NCI-H460 (cell line): ENCODE measurements at places on chromosomes 3 and 15. TPM values are rescaled to one million over a fixed set of nuclear protein-coding genes. Genes with fewer than 3 reads are reported as not detected.
A peak's percentile ranks its signal among the peaks of the same experiment; 100 is the strongest.

GRCh38 chr15:101103598-101103997 is 148.2 kb downstream of the CHSY1 start:
- DNase-seq = no peak

DNA sequence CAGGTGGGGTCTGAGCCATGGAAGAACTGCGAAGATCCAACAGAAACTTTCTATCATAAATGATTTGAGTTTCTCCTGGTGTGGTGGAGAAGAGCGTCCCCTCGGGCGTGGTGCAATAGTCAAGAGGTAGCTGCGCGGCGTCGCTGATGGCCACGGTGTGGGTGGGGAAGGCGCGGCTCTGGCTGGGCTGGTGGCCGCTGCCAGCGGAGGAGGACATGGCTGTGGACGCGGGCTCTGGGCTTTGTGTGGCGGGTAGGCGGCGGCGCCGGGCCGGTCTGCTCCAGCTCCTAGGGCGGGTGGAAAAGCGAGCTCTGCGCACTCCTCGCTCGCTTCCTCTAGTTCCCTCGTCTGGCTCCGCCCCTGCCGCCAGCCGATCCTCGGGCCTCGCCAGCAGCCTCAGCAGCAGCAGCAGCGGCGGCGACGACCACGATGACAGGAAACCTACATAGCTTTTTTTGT is 5.9 kb downstream of the STARD9 start:
- DNase-seq = peak; percentile 60

The GPR156 gene
- 0.35 and 0.40 TPM in 2 replicates for total RNA-seq

The SST gene
- not detected in 2 replicates for total RNA-seq

The SEMA5B gene
- 0.07 TPM in 1 of 2 replicates, not detected in the other for total RNA-seq

GRCh38 chr3:19473971-19474580 is 325.8 kb downstream of the KCNH8 start:
- DNase-seq = no peak

DNA sequence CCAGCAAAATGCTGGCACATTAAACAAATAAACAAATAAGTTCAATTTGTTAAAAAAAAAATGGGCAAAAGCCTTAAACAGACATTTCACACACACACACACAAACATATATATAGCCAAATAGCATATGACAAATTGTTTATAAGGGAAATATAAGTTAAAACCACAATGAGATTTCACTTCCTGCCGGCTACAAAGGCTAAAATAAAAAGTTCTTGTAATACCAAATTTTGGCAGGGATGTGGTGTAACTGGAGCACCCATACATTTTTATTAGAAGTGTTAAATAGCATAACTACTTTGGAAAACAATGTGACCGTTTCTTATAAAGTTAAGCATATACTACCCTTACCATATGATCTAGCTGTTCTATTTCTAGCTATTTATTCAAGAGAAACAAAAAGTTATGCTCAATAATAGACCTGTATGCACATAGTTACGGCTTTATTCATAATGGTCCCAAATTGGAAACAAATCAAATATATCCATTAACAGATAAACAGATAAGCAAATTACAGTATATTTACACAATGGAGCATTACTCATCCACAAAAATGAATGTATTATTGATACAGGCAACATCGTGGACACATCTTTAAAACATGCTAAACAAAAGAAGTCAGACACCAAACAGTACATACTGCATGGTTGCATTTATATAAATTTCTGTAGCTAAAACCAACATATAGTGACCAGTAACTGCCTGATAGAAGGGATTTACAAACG is 93.9 kb downstream of the EOMES start:
- DNase-seq = no peak

The GALNT15 gene
- 0.07 and 0.09 TPM in 2 replicates for total RNA-seq

DNA sequence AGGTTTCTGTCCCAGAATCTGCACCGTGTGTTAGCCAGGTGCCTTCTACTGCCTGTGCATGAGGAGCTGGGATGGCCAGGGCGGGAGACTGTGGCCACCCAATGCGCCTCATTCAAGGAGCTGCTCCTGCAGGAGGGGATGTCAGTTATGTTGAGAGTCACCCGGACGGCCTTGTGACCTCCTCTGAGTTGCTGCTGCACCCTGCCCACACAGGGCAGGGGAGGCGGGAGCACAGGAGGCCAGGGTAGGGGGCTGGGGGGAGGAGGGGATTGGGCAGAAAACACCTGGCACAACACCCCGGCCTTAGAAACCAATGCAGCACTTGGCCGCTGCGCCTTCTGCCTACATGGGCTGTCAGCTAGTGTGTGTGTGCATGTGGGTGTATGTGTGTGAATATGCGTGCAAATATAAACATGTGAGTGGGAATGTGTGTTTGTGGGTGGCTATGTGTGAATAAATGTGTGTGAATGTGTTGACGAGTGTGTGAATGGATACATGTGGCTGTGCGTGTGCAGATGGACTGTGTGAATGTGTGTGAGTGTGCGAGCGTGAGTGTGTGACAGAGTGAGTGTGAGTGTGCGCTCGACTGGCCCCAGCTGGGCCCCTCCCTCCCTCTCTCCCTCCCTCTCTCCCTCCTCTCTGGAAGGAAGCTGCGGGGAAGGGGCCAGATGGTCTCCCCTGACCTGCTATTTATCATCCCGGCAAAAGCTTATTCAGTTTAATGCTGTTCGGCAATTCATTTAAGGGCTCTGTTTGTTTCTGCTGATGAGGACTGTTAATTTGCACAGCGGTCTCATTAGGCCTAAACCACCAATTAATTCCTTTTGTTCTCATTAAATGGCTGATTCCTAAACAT is 106.9 kb downstream of the TLE3 start:
- DNase-seq = no peak

- DNase-seq = no peak
These were observed 152.2 kb downstream of the NR2E3 start for GRCh38 chr15:71962537-71962936.

- DNase-seq = no peak
These were observed 70.1 kb downstream of the HERC1 start for GRCh38 chr15:63763476-63764123.

GRCh38 chr15:51709031-51709430 is 27.7 kb downstream of the SCG3 start:
- DNase-seq = no peak

The RFX7 gene
- total RNA-seq = 5.7 and 6.4 TPM in 2 replicates

GRCh38 chr3:41742121-41742520 is 219.8 kb downstream of the ULK4 start:
- DNase-seq = no peak

GRCh38 chr3:154111365-154111935 is 9.7 kb upstream of the ARHGEF26 start:
- DNase-seq = no peak

- DNase-seq = no peak
These were observed 141.7 kb downstream of the MEIS2 start for GRCh38 chr15:36958606-36959005.

The CCR9 gene
- not detected in 2 replicates for total RNA-seq

The PLA2G4D gene
- total RNA-seq = not detected in 2 replicates

DNA sequence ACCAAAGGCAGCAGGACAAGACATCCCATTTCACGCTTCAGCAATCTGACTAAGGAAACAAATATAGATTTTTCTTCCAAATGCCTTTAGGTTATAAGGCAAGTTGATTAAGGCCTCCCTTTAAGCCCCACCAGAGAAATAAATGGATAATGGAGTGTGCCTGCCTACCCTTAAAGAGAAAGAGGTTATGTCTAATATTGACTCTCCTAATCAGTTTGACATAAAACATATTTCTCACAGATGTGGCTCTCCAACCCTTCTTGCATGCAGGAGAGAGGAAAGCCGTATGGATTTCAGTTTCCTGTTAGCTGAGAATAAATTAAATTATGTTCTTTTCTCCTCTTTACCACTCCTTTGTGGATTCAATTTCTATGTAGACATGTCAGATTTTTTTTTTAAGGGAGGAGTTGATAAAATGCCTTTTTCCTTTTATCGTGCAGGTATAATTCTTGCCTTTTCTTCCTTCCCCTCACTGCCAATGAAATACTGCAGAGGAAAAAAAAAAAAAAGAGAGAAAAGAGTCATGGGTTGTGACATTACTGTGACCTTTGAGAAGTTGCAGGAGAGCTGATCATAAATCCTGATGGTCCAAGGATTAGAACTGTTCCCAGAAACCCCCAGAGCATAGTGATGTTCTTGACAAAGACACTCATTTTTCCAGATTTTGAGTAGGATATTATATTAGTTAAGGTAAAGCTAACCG is 355.3 kb upstream of the SLCO3A1 start:
- no peak for DNase-seq

- DNase-seq = no peak
These were observed 53.5 kb downstream of the RUBCN start for GRCh38 chr3:197683191-197683590.

DNA sequence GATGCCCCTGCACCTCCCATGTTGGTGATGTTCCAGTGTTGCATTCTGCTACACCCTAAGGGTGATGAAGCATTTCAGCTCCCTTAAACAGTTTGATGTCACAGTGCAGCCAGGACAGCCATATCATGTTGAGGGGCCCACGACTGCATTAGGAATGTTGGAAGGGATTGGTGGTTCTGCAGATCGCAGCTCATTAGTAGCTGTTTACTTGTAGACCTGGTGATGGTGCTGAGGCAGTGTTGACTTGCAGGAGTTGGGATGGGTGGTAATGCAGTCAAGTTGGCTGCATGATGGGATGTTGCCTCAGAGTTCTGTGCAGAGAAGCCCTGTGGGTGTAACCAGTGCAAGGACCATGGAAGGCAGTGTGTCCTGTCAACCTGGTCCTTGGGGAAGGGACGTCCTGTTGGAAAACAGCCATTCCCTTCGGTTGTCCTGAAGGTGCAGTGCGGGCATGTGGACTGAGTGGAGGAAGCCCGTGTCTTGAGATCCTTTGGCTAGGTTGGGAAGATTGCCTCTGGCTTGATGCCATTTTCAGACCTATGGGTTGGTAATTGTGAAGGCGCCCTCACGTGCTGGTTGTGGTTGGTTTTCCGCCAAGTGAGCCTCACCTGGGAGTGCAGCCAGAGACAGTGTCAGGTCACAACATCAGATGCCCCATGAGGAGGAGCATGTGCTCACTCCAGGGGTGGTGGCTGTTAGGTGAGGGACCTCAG is 100.7 kb downstream of the SNRPN start:
- DNase-seq = no peak

The RAB6B gene
- 0.12 and 0.30 TPM in 2 replicates for total RNA-seq

The SIDT1 gene
- total RNA-seq = not detected in 2 replicates

DNA sequence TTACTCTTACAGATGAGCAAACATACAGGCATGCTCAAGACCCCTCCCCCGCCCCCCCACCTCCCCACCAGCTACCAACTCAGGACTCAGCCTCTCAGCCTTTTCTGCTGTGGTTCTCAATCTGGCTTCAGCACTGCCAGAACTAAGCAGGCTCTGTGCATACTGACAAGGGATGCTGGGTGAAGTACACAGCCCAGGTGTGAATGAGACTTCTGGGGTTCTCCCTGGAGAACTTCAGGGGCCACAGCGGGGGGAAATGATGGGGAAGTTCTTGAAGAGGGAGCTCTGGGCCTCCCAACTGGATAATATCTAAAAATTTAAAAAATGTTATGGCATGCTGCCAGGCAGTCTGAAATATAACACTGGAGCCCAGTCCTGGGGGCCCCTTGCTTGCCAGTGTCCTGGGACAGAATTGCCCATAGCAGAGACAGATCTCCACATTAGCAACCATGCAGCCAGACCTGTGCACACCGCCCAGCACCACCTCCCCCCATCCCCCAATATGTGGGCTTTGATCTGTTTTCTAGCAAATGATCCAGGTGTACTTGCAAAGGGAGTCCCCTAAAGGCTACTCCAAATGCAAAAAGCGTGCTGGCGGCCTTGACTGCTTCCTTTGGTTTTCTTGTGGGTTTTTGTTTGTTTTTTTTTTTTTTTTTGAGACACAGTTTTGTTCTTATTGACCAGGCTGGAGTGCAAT is 41.4 kb downstream of the PGPEP1L start:
- DNase-seq = no peak

The FBXL22 gene
- total RNA-seq = not detected in 2 replicates

The SMCO1 gene
- total RNA-seq = not detected in 2 replicates

The FETUB gene
- not detected in 2 replicates for total RNA-seq

The GP5 gene
- total RNA-seq = not detected in 2 replicates

- no peak for DNase-seq
These were observed 26.0 kb upstream of the MCTP2 start for GRCh38 chr15:94205366-94205765.

- no peak for DNase-seq
These were observed 29.6 kb downstream of the LRRFIP2 start for GRCh38 chr3:37144806-37145205.

DNA sequence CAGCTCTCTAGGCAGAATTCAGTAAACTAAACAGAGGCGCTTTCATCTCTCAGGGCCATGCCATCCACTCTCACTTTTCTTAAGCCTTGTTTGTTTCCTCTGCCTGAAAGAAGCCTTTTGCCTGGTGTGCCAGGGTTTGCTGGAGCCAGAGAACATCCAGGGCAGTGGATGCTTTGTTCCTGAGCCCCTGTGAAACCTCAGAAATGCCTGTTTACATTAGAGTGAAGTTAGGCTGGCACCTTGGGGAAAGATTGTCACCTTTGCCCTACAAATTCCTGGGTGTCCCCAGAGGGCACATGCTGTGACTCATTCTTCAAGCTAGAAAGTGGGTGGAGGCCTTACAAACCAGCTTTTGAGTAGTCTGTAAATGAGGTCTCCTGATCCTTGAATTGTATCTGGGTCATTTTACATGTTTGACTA is 10.7 kb upstream of the TRAK1 start:
- peak; percentile 71 for DNase-seq

DNA sequence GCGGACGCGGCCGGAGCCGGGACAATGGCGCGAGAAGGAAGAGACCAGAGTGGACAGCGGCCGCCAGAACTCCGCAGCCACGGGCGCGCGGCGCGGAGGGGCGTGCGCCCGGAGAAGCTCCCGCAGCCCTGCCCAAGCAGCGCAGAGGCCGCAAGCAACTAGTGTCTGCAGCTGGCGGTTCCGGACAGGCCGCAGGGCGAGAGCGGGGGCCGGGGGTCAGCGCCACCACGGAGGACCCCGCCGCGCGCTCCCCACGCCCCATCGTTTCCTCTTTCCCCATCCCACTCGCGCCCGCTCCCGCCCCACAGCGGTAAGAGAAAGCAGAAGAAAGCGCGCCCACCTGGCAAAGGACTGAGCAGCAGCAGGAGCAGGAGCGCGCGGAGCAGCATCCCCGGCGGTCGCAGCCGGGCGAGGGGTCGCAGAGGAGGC is 440 bp downstream of the PRTG start:
- no peak for DNase-seq

- no peak for DNase-seq
These were observed 35.3 kb upstream of the DPPA4 start for GRCh38 chr3:109372639-109373038.

DNA sequence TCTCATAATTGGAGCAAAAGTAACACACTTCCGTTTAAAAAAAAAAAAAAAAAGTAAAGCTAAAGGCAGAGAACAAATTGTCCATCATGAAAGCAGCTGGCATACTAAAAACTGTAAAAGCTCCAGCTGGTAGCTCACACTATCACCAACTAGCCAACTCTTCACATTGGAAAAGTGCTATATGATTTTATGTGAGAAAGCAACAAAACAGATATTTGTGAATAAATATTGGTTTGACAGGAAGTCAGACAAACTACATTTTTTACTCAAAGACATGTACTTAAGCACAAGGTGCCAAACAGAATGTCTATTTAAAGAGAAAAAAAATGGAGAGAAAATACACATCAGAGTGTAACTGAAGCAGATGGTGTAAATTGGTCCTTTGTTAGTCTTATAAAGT is 231.2 kb upstream of the CADM2 start:
- DNase-seq = no peak
